ENCODE measurements at places on chromosomes 3 and 15.
A peak's percentile ranks its signal among the peaks of the same experiment; 100 is the strongest.

DNA sequence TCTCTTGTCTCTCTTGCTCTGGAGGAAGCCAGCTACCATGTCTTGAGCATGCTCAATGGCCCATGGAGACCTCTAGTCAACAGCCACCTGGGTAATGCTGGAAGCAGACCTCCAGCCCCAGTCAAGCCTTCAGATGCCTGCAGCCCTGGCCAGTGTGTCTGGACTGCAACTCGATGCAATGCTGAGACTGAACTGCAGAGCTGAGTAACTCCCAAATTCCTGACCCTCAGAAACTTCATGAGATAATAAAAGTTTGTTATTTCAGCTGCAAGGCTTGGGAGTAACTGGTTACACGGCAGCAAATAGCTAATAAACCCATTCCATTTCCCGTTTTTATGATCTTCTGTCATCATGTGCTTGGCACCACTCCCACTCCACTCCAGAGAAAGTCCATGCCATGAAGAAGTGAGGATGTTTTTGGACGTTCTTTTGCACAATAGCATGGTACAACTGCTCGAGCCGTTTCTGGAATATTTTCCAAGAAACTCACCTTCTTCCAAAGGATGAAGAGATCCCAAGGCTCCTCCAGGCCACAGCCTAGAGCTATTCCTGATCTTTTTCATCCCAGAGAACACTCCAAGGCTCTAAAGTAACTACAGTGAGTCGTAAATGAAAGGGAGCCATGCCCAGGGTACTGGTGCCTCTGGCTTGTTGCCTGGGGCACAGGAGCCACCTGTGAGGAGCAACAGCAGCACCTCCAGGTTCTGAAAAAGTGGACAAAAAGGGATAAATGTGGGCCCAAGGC, 72.0 kb upstream of the KLF13 start:
- no peaks in the 10 kb centered on the region for H3K4me1 ChIP-seq
- no peak for DNase-seq
- H3K27me3 ChIP-seq = no peaks in the 10 kb centered on the region
- H3K36me3 ChIP-seq = no peaks in the 10 kb centered on the region

- H3K27me3 ChIP-seq = no peaks in the 10 kb centered on the region
- peaks cover 11% of the 10 kb centered on the region for H3K4me1 ChIP-seq
- no peak for DNase-seq
- H3K27ac ChIP-seq = no peak overlapping the region
- no peak overlapping the region for H3K4me3 ChIP-seq
These were observed 13.8 kb downstream of the TLE3 start for GRCh38 chr15:70083946-70084345.

GRCh38 chr3:3531476-3531875, 267.8 kb upstream of the LRRN1 start:
- H3K27me3 ChIP-seq = no peaks in the 10 kb centered on the region
- H3K4me1 ChIP-seq = no peaks in the 10 kb centered on the region
- no peak overlapping the region for H3K27ac ChIP-seq

DNA sequence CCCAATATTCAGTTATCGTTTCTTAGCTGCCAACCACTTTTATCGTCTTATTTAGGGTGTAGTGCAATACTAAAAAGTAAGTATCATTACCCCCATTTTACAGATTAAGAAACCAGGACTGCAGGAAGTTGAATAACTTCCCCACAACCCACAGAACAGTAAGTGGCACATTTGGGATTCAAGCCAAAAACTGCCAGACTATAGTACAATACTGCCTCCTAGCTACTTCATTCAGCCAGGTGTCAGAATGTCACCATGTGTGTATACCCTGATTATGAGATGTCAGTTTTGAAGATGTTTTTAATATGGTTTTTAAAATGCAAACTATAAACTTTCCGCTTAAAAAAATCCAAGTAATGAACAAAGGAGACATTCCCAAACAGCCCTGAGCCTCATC, 74.2 kb upstream of the PROK2 start:
- H3K4me3 ChIP-seq = no peak overlapping the region
- H3K4me1 ChIP-seq = no peaks in the 10 kb centered on the region
- H3K27me3 ChIP-seq = peaks cover 6% of the 10 kb centered on the region
- no peak overlapping the region for H3K27ac ChIP-seq

- no peaks in the 10 kb centered on the region for H3K27me3 ChIP-seq
- no peaks in the 10 kb centered on the region for H3K4me1 ChIP-seq
- DNase-seq = no peak
- H3K4me3 ChIP-seq = no peak overlapping the region
- no peaks in the 10 kb centered on the region for H3K36me3 ChIP-seq
- H3K27ac ChIP-seq = no peak overlapping the region
These were observed 77.7 kb upstream of the NUDT16 start for GRCh38 chr3:131303848-131304247.

DNA sequence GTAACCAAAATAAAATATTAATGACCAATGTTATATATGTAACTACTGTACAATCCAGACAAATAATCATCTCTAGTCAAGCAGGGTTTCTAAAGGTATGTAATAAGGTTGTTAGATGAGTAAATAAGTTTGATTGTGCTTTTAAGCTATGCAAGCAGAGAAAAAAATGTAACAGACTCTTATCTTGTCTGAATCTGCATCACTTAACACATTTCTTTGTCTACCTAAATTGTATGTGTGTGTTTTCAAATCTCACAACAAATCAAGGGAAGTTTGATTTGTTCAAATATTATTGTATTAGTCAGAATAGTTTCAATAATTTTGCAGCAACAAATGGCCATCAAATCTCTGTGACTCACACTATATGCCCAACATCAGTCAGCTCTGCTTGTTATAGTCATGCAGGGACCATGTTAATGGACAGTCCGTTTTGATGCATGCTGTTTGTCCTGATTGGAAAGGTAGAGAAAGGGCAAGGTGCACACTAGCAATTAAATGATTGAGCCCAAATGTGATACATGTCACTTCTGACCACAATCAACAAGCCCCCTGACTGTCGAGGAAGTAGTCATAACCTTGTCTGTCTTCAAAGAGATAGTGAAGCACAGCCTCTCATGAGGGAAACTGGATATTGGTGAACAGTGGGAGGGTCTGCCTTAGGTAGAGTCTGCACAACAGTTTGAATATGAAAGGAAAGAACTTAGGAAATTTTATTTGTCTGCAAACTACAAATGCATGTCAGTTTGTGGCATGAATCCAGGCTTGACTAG, 349.4 kb upstream of the SATB1 start:
- H3K4me1 ChIP-seq = no peaks in the 10 kb centered on the region
- no peak overlapping the region for H3K27ac ChIP-seq
- H3K27me3 ChIP-seq = no peaks in the 10 kb centered on the region
- no peak overlapping the region for H3K4me3 ChIP-seq
- no peak for DNase-seq

GRCh38 chr15:70488941-70489848, 274.2 kb downstream of the UACA start:
- H3K4me1 ChIP-seq = peaks cover 47% of the 10 kb centered on the region
- no peak overlapping the region for H3K27ac ChIP-seq
- peaks cover 2% of the 10 kb centered on the region for H3K27me3 ChIP-seq
- H3K4me3 ChIP-seq = no peak overlapping the region
- H3K36me3 ChIP-seq = no peaks in the 10 kb centered on the region

DNA sequence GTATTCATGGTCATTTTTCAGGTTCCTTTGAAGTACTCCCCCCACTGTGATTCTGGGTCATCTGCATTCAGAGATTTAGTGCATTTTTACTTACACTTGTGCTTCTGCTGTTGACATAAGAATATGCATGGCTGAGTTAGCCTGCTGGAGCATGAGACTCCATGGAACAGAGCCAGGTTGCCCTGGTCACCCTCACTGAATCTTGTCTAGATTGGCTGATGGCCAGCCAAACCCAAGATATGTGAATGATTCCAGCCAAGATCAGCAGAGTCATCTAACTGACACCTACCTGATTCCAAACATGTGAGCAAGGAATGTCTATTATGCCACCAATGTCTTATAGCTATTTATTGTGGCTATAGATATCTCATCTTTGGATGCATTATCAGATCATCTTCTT, 25.1 kb downstream of the DTWD1 start:
- H3K27me3 ChIP-seq = no peaks in the 10 kb centered on the region
- H3K27ac ChIP-seq = no peak overlapping the region
- no peaks in the 10 kb centered on the region for H3K4me1 ChIP-seq
- no peak for DNase-seq

DNA sequence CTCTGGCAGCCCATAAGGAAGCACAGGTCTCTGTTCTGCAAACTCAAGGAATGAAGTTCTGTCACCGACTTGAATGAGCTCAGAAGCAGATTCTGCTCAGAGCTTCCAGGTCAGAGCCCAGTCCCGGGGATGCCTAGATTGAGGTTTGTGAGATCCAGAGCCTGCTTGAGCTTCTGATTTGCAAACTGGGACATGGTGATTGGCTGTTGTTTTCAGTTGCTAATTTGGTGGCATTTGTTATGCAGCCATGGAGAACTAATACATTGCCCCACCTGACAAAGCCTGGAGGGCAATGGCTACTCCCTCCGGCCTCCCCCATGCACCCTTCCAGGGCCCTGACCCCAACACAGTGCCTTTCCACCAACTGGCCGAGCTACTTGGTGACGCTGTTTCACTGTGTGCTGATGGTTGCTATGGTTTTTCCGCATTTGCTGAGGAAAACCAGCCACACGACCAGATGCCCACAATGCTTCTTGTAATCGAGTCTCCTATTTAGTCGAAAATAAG, 379.5 kb upstream of the ATP10A start:
- no peak overlapping the region for H3K4me3 ChIP-seq
- no peaks in the 10 kb centered on the region for H3K36me3 ChIP-seq
- no peak for DNase-seq
- no peaks in the 10 kb centered on the region for H3K4me1 ChIP-seq
- no peaks in the 10 kb centered on the region for H3K27me3 ChIP-seq

GRCh38 chr3:9280451-9281219, 31.2 kb upstream of the SRGAP3 start:
- no peak overlapping the region for H3K4me3 ChIP-seq
- H3K27ac ChIP-seq = no peak overlapping the region
- H3K27me3 ChIP-seq = no peaks in the 10 kb centered on the region
- H3K36me3 ChIP-seq = no peaks in the 10 kb centered on the region
- DNase-seq = no peak

DNA sequence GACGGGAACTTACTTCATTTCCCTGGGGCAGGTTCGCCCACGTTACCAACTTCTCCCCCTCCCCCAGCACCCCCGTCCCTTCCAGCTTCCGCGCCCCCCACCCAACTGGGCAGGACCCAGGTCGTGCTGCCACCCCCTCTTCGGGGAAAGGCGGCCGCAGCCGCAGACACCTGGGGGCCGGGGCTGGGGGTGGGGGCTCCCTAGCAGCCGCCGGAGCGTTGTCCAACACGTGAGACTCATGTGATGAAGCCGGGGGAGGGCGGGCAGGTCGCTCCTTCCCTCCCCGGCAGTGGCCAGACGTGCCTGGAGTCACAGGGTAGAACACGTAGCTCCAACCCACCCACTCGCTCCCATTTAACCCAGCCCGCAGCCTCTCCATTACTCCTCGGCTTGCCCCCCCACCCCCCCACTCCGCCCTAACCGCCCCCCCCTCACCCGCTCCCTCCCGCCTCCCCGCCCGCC, 240 bp upstream of the BHLHE40 start:
- peaks cover 23% of the 10 kb centered on the region for H3K36me3 ChIP-seq
- H3K27me3 ChIP-seq = no peaks in the 10 kb centered on the region
- peak overlapping the region; percentile 98 for H3K27ac ChIP-seq
- peak; percentile 91 for DNase-seq
- H3K4me3 ChIP-seq = peak overlapping the region; percentile 100
- peaks cover 47% of the 10 kb centered on the region for H3K4me1 ChIP-seq

GRCh38 chr3:86793786-86794185, 197.2 kb downstream of the VGLL3 start:
- no peaks in the 10 kb centered on the region for H3K27me3 ChIP-seq
- H3K4me3 ChIP-seq = no peak overlapping the region
- H3K27ac ChIP-seq = no peak overlapping the region
- no peaks in the 10 kb centered on the region for H3K4me1 ChIP-seq

GRCh38 chr3:130539005-130539404, 22.0 kb downstream of the COL6A6 start:
- H3K4me3 ChIP-seq = no peak overlapping the region
- H3K27me3 ChIP-seq = no peaks in the 10 kb centered on the region
- no peak for DNase-seq
- no peak overlapping the region for H3K27ac ChIP-seq

GRCh38 chr15:99143242-99143641, 38.4 kb downstream of the SYNM start:
- H3K27ac ChIP-seq = no peak overlapping the region
- H3K4me3 ChIP-seq = no peak overlapping the region
- no peaks in the 10 kb centered on the region for H3K4me1 ChIP-seq

DNA sequence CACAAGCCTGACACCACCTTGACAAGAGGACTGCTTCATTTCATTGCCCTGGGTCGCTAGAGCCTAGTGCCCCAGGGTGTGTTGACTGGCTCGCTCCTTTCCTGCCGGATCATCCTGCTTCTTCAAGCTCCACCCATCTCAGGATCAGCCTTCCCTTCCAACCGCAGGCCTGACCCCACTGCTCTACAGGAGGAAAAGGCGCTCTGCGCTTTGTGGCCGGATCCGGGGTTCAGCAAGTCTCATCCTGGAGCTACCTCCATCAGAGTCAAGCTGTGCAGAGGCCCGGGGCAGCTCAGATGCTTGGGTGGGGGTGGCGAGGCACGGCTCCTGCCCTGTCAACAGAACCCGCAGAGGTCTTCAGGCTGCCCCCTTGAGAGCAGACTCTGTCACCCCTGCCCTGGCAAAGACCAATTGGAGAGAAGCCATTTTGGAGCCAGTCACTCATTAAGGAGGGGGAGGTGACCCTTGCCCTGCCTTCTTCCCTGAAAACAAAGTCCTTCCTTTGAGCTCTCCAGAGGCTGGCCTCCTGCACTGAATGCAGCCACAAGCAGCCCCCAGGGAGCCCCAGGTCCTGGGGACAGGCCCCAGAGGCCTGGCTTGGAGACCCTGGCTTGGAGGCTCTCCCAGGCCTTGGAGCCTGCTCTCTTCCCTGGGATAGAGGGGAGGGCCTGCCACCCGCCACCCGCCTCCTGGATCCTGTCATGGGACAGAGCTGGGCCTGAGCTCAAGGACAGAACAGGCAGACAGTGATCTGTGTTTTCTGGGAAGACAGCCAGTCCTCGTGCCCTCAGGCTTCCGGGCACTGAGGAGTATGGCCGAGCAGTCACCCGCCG, 80.3 kb downstream of the CPN2 start:
- H3K27ac ChIP-seq = no peak overlapping the region
- H3K36me3 ChIP-seq = no peaks in the 10 kb centered on the region
- no peaks in the 10 kb centered on the region for H3K4me1 ChIP-seq
- DNase-seq = no peak
- H3K27me3 ChIP-seq = no peaks in the 10 kb centered on the region
- H3K4me3 ChIP-seq = no peak overlapping the region

DNA sequence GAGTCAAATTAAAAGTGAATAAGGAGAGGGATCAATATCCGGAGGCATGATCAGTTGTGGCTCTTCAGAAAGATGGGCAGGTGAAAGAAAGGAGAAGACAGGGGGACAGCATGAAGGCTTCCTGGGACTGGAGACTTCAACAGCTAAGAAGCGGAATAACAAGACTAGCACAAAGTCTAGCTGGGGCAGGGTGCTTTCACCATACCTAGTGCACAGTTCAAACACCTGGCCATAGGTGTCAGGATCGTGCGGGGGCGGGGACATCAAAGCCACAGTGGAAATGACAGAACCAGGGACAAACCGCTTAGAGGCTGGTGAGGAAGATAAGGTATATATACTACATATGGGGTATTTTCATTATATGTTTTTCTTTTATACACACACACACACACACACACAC, 66.2 kb upstream of the FOXP1 start:
- H3K4me3 ChIP-seq = no peak overlapping the region
- no peaks in the 10 kb centered on the region for H3K36me3 ChIP-seq
- H3K27me3 ChIP-seq = no peaks in the 10 kb centered on the region
